ENCODE measurements at places on chromosomes 1 and 21. TPM values are rescaled to one million over a fixed set of nuclear protein-coding genes. Genes with fewer than 3 reads are reported as not detected.

- no peak for DNase-seq
These were observed 213.0 kb downstream of the PATJ start for GRCh38 chr1:61955261-61955660.

- DNase-seq = peak; percentile 12
These were observed 47.2 kb downstream of the HSD3B1 start for GRCh38 chr1:119554183-119554582.

GRCh38 chr1:201531551-201532425 is 7.1 kb upstream of the NAV1 start:
- DNase-seq = no peak

GRCh38 chr1:226061068-226061840 is 1.3 kb upstream of the H3-3A start:
- peak; percentile 60 for DNase-seq

GRCh38 chr1:80050085-80050484 is 1043.6 kb upstream of the ADGRL4 start:
- DNase-seq = no peak

GRCh38 chr1:112803906-112804762 is 89.0 kb upstream of the PPM1J start:
- DNase-seq = peak; percentile 82

DNA sequence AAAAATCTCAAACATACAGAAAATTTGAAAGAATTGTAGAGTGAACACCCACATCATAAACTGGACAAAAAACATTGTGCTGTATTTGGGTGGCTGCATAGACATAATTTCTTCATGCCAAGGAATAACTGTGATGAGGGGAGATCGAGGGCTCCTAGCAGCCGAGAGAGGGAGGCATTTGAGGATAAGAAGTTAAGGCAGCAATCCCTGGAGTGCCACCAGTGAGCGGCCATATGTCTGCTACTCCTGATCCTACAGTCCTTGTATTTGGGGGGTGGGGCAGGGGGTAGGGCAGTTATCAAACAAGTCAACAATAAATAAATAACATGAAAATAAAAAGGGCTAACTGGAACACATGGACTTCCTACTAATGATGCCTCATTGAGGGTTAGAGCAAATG is 54.5 kb downstream of the ATP5PO start:
- no peak for DNase-seq

GRCh38 chr1:214943054-214943453 is 139.5 kb upstream of the KCNK2 start:
- no peak for DNase-seq

DNA sequence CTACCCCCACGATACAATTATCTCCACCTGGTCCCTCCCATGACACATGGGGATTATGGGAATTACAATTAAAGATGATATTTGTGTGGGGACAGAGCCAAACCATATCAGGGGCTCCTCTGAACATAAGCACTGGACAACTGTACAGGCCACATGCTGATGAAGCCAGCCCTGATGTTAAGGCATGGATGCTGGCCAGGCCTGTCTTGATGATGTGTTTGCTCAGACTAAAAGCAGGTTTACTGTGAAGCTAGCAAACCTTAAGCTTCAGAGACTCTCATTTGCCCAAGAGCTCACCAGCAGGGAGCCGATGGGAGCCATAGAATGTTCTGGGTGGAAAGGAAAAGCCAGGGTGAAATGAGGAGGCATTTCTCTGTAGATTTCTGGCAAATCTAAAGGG is 135.3 kb upstream of the KCNK1 start:
- no peak for DNase-seq

GRCh38 chr21:36665806-36666205 is 33.1 kb upstream of the SIM2 start:
- DNase-seq = no peak

DNA sequence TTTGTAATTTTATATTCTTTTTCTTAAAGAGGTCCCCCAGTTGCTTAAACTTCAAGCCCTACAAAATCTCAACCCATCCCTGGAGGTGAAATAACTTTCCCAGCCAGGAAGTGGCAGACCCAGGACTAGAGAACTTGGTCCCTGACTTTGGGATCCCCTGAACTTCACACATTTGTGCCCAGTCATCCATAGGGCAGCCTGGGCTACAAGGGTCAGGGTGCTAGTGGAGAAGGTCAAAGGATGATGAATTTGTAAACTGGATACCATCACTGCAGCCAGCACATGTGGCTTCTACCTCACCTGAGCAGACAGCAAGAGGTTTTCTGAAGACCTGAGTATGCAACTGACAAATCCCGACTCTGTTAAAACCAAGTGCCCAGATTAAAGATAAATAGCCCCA is 31.4 kb downstream of the HIVEP3 start:
- no peak for DNase-seq

RGS4 gene
- total RNA-seq = not detected

SMCP gene
- total RNA-seq = not detected

PRR9 gene
- total RNA-seq = not detected

MFSD2A gene
- 13.7 TPM for total RNA-seq

KRTAP19-4 gene
- total RNA-seq = not detected

Data from HT-29 (cell line).